ENCODE measurements at places on chromosomes 6 and 20.

DNA sequence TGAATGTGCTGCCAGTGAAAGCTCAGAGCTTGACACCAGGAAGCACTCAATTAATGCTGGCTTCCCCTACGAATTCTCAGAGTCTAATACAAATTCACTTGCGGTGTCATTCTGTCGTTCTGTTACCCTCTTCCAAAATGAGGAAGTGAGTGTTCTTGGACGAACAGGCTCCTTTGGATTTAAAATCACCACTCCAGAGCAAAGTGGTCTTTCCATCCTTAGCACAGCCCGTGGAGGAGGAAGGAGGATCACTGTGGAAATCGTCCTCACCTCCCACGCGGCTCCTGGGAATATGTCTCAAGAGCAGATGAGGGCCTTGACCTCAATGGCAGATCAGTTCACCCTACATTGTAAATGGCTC lies 41.7 kb downstream of the RIOK1 start:
- no peak for DNase-seq
- H3K27me3 ChIP-seq = no peaks in the 10 kb centered on the region
- H3K36me3 ChIP-seq = no peaks in the 10 kb centered on the region
- no peak overlapping the region for H3K4me3 ChIP-seq

GRCh38 chr6:138972226-138972665 lies 15.8 kb downstream of the REPS1 start:
- H3K36me3 ChIP-seq = no peaks in the 10 kb centered on the region
- peak overlapping the region; percentile 12 for H3K27ac ChIP-seq
- H3K4me3 ChIP-seq = no peak overlapping the region
- H3K4me1 ChIP-seq = peaks cover 62% of the 10 kb centered on the region

- DNase-seq = peak; percentile 8
- H3K27ac ChIP-seq = no peak overlapping the region
- peaks cover 32% of the 10 kb centered on the region for H3K27me3 ChIP-seq
- H3K4me1 ChIP-seq = peaks cover 19% of the 10 kb centered on the region
- H3K36me3 ChIP-seq = no peaks in the 10 kb centered on the region
Observed at GRCh38 chr6:3623451-3624249, 127.9 kb downstream of the PXDC1 start.

GRCh38 chr6:170043881-170044790 lies 246.7 kb downstream of the DLL1 start:
- no peaks in the 10 kb centered on the region for H3K36me3 ChIP-seq
- peaks cover 5% of the 10 kb centered on the region for H3K27me3 ChIP-seq
- DNase-seq = no peak
- H3K4me3 ChIP-seq = no peak overlapping the region
- H3K27ac ChIP-seq = no peak overlapping the region
- no peaks in the 10 kb centered on the region for H3K4me1 ChIP-seq

- no peaks in the 10 kb centered on the region for H3K36me3 ChIP-seq
- no peak overlapping the region for H3K4me3 ChIP-seq
- no peaks in the 10 kb centered on the region for H3K27me3 ChIP-seq
- H3K27ac ChIP-seq = no peak overlapping the region
- H3K4me1 ChIP-seq = peaks cover 61% of the 10 kb centered on the region
Observed at GRCh38 chr6:137977206-137977605, 110.1 kb downstream of the TNFAIP3 start.

GRCh38 chr20:1469925-1470571 lies 3.4 kb upstream of the NSFL1C start:
- H3K4me1 ChIP-seq = peaks cover 25% of the 10 kb centered on the region
- DNase-seq = peak; percentile 31
- no peak overlapping the region for H3K27ac ChIP-seq
- H3K27me3 ChIP-seq = peaks cover 19% of the 10 kb centered on the region
- no peak overlapping the region for H3K4me3 ChIP-seq

- H3K4me3 ChIP-seq = no peak overlapping the region
- H3K27me3 ChIP-seq = no peaks in the 10 kb centered on the region
- H3K4me1 ChIP-seq = peaks cover 20% of the 10 kb centered on the region
- H3K36me3 ChIP-seq = no peaks in the 10 kb centered on the region
- no peak overlapping the region for H3K27ac ChIP-seq
- no peak for DNase-seq
Observed at GRCh38 chr20:5513975-5514516, 197.3 kb upstream of the PROKR2 start.

DNA sequence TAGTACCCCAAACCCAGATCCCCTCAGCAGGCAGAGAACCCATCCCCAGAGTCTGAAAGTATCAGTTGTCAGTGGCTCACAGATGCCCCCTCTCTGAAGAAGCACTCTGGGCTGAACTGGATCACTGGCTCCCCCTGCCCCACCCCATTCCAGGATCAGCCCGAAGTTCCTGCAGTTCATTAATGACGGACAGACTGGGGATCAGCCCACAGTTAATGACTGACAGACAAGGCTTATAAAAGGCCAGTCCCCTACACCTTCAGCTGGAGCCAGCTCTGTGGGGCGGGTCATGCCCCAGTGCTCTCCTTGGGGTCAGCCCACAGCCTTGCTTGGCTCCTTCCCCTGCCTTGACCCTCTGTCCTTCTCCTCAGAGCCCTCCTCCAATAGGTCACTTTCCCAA lies 21.7 kb downstream of the KIAA1755 start:
- H3K4me3 ChIP-seq = no peak overlapping the region
- no peak for DNase-seq
- peaks cover 3% of the 10 kb centered on the region for H3K36me3 ChIP-seq
- H3K4me1 ChIP-seq = no peaks in the 10 kb centered on the region

GRCh38 chr6:156971153-156971885 lies 194.1 kb downstream of the ARID1B start:
- H3K27ac ChIP-seq = no peak overlapping the region
- H3K4me3 ChIP-seq = no peak overlapping the region
- DNase-seq = no peak
- H3K27me3 ChIP-seq = no peaks in the 10 kb centered on the region

- H3K27ac ChIP-seq = no peak overlapping the region
- no peaks in the 10 kb centered on the region for H3K27me3 ChIP-seq
- no peaks in the 10 kb centered on the region for H3K36me3 ChIP-seq
- DNase-seq = no peak
- H3K4me3 ChIP-seq = no peak overlapping the region
Observed at GRCh38 chr20:54122189-54122588, 51.6 kb downstream of the CYP24A1 start.

GRCh38 chr6:81981812-81982211 lies 229.3 kb upstream of the TENT5A start:
- no peak for DNase-seq
- no peaks in the 10 kb centered on the region for H3K36me3 ChIP-seq
- H3K27ac ChIP-seq = peak overlapping the region; percentile 36
- H3K4me1 ChIP-seq = no peaks in the 10 kb centered on the region
- no peak overlapping the region for H3K4me3 ChIP-seq

DNA sequence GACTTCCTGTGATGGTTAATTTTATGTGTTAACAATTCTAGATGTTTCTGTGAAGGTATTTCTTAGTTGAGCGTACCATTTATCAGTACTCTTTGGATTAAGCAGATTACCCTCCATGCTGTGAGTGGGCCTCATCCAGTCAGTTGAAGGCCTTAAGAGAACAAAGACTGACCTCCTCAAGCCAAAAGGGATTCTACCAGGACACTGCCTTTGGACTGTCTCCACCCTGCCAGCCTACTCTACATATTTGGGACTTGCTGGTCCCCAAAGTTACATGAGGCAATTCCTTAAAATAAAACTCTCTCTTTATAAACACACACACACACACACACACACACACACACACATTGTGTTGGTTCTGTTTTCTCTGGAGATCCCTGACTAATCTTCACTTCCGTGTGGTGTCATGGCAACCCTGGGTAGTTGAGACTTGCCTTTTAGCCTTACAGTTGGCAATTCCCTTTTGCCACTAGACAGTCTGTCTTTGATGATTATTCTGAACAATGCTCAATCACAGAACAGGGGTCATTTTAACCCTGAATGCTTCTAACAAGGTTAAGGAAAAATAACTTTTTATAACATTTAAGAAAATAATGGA lies 32.2 kb downstream of the MRAP2 start:
- H3K27ac ChIP-seq = no peak overlapping the region
- H3K4me1 ChIP-seq = no peaks in the 10 kb centered on the region
- no peaks in the 10 kb centered on the region for H3K36me3 ChIP-seq
- DNase-seq = no peak

- H3K27ac ChIP-seq = no peak overlapping the region
- no peaks in the 10 kb centered on the region for H3K4me1 ChIP-seq
- H3K4me3 ChIP-seq = no peak overlapping the region
Observed at GRCh38 chr20:23998844-23999243, 10.3 kb upstream of the GGTLC1 start.

GRCh38 chr6:11021714-11022113 lies 22.4 kb downstream of the ELOVL2 start:
- no peak overlapping the region for H3K27ac ChIP-seq
- no peaks in the 10 kb centered on the region for H3K4me1 ChIP-seq
- DNase-seq = no peak

DNA sequence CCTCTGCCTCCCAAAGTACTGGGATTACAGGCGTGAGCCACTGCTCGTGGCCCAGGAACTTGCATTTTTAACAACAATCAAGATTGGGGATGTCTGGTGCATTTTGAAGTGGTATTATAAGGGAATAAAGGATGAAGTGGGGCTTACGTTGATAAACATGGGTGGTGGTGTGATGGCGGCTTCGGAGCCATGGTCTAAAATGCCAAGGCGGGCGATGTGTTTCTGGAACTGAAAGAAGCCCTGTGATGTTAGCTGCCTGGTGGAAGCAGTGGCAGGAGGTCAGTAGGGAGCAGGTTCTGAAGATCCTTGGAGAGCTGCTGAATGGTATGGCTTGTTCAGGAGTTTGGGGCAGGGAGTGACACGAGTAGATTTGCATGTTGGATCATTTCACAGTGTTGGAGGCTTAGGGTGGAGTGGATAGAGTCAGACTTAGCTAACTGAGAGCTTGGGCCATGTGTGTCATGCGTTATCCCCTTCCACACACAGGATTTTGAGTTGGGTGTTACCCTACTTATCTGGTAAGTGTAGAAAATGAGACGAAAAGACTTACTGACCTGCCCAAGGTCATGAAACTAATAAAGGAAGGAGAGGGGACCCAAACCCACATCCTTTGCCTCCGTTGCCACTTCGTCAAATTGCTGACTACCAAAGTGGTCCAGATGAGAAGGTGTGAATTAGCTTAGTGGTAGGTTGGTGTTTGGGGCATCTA lies 1.5 kb downstream of the NELFCD start:
- no peaks in the 10 kb centered on the region for H3K27me3 ChIP-seq
- H3K4me3 ChIP-seq = peak overlapping the region; percentile 74
- no peak for DNase-seq

- peaks cover 9% of the 10 kb centered on the region for H3K27me3 ChIP-seq
- no peaks in the 10 kb centered on the region for H3K36me3 ChIP-seq
- peak overlapping the region; percentile 82 for H3K27ac ChIP-seq
Observed at GRCh38 chr6:137415127-137415833, 78.9 kb downstream of the OLIG3 start.

Measured in activated T-cell treated with anti-CD3 and anti-CD28 coated beads, Interleukin-2, amount 50 U/mL, for 72 hours (primary cell).